ENCODE measurements at places on chromosomes 7 and 10. TPM values are rescaled to one million over a fixed set of nuclear protein-coding genes. Genes with fewer than 3 reads are reported as not detected.

The EPHB6 gene
- 2.6 TPM for total RNA-seq

The SSC4D gene
- 0.59 TPM for total RNA-seq

The FKBP6 gene
- total RNA-seq, result not detected

The RAB18 gene
- total RNA-seq, result 49.6 TPM

The TMEM140 gene
- total RNA-seq, result 3.3 TPM

The RALA gene
- 28.9 TPM for total RNA-seq

The RBM17 gene
- total RNA-seq, result 47.9 TPM

The AQP1 gene
- 19.5 TPM for total RNA-seq

The ZMYND11 gene
- 60.3 TPM for total RNA-seq

The CUZD1 gene
- 0.30 TPM for total RNA-seq

The NEUROD6 gene
- not detected for total RNA-seq

The MMP21 gene
- total RNA-seq, result not detected

The PSD gene
- 12.2 TPM for total RNA-seq

The CFAP46 gene
- 2.2 TPM for total RNA-seq

The ADIRF gene
- total RNA-seq, result 1.5 TPM

The NAT16 gene
- not detected for total RNA-seq

The GIMAP4 gene
- 0.59 TPM for total RNA-seq

The MTG1 gene
- 22.9 TPM for total RNA-seq

The SLC25A13 gene
- 15.9 TPM for total RNA-seq

The TMEM196 gene
- not detected for total RNA-seq

The DGKI gene
- 15.5 TPM for total RNA-seq

The MYH16 gene
- under 0.01 TPM for total RNA-seq

The CYP26A1 gene
- not detected for total RNA-seq

The AIMP2 gene
- 37.1 TPM for total RNA-seq

The RAMP3 gene
- not detected for total RNA-seq

The GRID2IP gene
- total RNA-seq, result not detected

The PROSER2 gene
- 0.92 TPM for total RNA-seq

The DPP6 gene
- total RNA-seq, result not detected

The HKDC1 gene
- 0.59 TPM for total RNA-seq

The TMEM270 gene
- not detected for total RNA-seq

The GPNMB gene
- 37.2 TPM for total RNA-seq

The PDZD7 gene
- total RNA-seq, result 1.5 TPM

The CCDC172 gene
- total RNA-seq, result not detected

The SH2B2 gene
- total RNA-seq, result 4.7 TPM

The CAV2 gene
- total RNA-seq, result 42.5 TPM

The LDB1 gene
- 39.2 TPM for total RNA-seq

The SH3PXD2A gene
- 77.4 TPM for total RNA-seq

The DNAAF5 gene
- 24.6 TPM for total RNA-seq

Data from smooth muscle cell of the umbilical artery (primary cell).